NCI-H1105 treated with DMSO at 0.1 percent for 48 hours (cell line): ENCODE measurements at places on chromosomes 16 and 17.
A peak's percentile ranks its signal among the peaks of the same experiment; 100 is the strongest.

- DNase-seq: no peak
Measured at GRCh38 chr16:86604436-86605193, 26.3 kb downstream of the FOXL1 start.

GRCh38 chr17:39737760-39738567, at the start of gene GRB7:
Gene GRB7 (plus strand): TSS chr17:39737938. CDS start chr17:39742302, 4,364 bp downstream.
- DNase-seq: peak; percentile 80

DNA sequence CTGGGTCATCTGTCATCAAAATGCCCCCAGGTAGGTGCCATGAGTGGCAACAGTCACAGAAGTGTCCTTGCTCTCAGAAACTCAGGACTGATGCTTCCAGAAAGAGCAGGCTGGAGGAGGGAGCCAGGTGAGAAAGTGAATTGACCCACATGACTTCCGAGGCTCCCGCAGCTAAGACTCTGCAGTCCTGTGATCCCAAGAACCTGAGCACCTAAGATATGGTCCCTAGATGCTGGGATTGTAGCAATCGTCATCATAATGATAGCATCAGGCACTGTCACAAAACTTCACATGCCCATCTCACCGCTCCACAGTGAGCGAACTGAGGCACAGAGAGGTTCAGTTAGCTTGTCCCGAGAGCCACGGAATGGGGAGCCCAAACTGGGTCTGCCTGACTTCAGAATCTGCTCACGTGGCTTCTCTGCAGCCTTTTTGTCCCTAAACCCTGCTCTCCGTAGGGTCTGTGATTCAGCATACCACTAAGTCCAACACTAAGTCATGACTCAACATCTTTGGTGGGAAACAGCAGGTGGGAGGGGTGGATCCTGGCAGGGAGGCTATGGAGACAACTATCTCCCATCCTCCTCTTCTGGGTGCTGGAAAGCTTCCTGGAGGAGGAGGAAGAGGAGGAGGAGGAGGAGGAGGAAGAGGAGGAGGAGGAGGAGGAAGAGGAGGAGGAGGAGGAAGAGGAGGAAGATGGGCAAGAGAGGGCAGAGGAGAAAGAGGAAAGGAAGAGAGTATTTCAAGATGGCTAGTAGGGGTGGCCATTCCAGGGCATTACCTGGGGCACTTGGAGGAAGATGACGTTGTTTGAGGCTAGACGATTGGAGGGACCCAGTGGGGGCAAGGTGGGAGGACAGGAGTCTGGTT, 55.5 kb upstream of the DLX4 start:
- no peak for DNase-seq

DNA sequence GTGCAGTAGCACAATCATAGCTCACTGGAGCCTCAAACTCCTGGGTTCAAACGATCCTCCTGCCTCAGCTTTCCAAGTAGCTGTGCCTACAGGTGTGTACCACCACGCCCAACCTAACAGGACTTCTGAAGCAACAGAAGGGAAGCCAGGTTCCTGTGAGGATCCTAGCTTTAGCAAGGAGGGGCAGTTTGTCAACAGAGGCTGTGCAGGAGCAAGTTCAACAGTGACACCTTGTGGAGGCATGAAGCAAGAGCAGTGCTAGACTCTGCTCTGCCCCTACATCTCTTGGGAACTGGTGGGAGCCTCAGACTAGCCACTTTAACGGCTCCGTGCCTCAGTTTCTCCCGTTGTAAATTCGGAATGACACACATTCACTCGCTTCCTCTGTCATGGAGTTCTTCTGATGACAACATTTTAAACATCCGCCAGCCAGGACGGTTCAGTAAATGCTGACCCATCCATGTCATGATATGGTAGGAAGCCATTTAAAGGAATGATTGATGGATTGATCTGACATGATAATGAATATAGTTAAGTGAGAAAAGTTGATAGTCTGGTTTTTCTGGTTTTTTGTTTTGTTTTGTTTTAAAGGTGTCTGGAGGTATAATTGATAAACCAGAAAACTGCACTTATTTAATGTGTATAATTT, 218.7 kb downstream of the MRTFB start:
- DNase-seq: peak; percentile 68

GRCh38 chr16:21953541-21953902, 361 bp downstream of the UQCRC2 start:
- no peak for DNase-seq
